ENCODE measurements at places on chromosomes 1 and 21. TPM values are rescaled to one million over a fixed set of nuclear protein-coding genes. Genes with fewer than 3 reads are reported as not detected.

CCDC17 gene
- 1.6 TPM for total RNA-seq

PROK1 gene
- total RNA-seq = 0.12 TPM

SPATA17 gene
- total RNA-seq = 1.0 TPM

GRCh38 chr1:188425687-188426086, 1596.9 kb downstream of the PLA2G4A start:
- no peak for DNase-seq

GRCh38 chr21:19461481-19462205, 1058.1 kb upstream of the TMPRSS15 start:
- DNase-seq = no peak

DNA sequence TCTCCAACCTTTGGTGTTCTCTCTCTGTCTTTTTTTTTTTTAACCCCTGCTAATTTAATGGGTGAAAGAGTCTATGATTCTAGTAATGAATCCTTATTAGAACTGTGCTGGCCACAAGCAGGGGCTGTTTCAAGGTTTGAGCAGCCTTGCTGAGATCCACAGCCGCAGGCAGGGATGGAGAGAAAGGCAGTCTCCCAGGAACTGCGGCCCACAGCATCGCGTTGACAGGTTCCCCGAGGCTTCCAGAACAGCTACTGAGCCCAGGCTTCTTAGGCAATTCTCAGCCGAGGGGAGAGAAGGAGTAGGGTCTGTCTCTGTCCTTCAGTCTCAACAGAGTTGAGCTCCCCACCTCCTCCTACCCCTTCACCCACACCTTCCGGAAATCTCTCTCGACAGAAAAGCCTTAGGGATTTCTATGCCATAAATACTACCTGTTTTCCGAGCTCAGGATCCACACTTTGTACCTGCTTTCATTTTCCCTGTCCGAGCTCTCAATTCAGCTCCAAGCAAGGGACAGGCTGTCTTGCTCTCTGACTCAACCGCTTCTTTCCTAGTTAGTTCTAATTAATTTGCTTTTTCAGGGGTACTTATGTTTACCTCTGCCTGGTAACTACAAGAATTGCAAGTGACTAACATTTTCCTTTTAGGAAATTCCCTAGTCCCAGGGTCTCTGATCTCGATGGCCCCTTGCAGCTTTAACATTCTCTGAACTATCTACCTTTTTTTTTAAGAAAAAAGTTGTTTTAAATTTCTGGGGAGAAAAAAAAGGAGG, 6.7 kb upstream of the CASZ1 start:
- no peak for DNase-seq

DNA sequence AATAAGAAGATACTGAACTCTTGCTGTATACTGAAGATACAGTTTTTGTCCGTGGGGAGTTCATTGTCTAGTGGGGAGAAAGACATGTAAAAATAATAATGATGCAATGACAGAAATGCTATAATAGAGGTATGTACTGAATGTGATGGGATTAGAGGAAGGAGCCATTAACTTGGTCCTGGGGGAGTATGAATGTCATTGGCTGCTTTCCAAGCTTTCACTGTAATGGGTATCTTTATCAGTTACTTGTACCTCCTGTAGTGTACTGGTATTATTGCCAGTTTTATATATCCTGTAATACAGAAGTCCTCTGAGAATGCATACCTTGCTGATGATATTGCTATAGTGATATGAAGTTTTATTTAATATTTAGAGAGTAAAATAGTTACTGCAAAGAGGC, 7.4 kb downstream of the BTBD8 start:
- DNase-seq = no peak

- DNase-seq = no peak
Observed at GRCh38 chr1:110320168-110320518, 19.0 kb upstream of the RBM15 start.

DNA sequence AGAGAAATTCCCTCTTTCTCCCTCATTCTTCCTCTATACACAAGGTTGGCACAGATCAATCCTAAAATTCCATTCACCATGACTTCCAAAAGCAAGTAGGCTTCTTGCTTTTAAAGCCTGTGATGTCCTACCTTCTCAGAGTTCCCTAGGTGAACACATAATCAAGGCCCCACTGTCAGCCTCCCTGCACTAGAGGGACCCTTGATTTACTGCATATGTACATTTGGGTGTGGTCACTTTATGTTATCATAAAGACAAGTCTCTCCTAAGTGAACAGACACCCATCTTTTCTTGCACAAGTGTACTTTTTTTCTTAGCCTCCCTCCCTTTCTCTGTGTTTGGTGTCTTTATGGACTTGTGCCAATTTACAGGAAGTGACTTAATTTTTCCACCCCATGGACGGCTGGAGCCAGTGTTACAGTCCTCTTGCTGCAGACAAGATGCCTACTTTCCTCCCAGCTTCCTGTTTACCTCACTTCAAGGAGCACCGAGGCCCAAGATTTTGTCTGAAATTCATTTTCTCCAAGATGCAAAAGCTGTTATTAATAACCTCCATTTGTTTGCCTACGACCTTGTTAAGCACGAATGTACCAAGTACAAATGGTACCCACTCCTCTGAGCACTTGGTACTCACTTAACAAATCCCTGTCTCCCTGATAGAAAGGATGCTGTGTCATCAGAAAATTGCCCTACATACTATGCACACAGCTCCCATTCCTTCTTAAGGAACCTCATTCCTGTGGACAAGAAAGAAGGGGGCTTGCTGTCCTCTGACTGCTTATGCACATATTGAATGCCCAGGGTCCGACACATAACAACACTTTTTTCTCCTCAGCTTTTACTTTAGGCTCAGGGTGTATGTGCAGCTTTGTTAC, 82.8 kb upstream of the SLC44A3 start:
- DNase-seq = no peak
